ENCODE measurements at places on chromosomes 6 and 20.

GRCh38 chr6:82076916-82077315 lies 170.6 kb downstream of the IBTK start:
- H3K27me3 ChIP-seq: no peaks in the 10 kb centered on the region
- no peaks in the 10 kb centered on the region for H3K36me3 ChIP-seq
- DNase-seq: peak; percentile 72
- no peak overlapping the region for H3K4me3 ChIP-seq

- no peak for DNase-seq
- peak overlapping the region; percentile 94 for H3K27ac ChIP-seq
- no peaks in the 10 kb centered on the region for H3K27me3 ChIP-seq
- H3K36me3 ChIP-seq: peaks cover 5% of the 10 kb centered on the region
- peaks cover 17% of the 10 kb centered on the region for H3K4me1 ChIP-seq
- H3K4me3 ChIP-seq: peak overlapping the region; percentile 88
Observed at GRCh38 chr20:43590036-43590391, 723 bp upstream of the IFT52 start.

GRCh38 chr6:170107606-170108222 lies 183.2 kb downstream of the DLL1 start:
- H3K4me1 ChIP-seq: no peaks in the 10 kb centered on the region
- no peak for DNase-seq
- H3K36me3 ChIP-seq: no peaks in the 10 kb centered on the region
- no peak overlapping the region for H3K4me3 ChIP-seq
- no peak overlapping the region for H3K27ac ChIP-seq

DNA sequence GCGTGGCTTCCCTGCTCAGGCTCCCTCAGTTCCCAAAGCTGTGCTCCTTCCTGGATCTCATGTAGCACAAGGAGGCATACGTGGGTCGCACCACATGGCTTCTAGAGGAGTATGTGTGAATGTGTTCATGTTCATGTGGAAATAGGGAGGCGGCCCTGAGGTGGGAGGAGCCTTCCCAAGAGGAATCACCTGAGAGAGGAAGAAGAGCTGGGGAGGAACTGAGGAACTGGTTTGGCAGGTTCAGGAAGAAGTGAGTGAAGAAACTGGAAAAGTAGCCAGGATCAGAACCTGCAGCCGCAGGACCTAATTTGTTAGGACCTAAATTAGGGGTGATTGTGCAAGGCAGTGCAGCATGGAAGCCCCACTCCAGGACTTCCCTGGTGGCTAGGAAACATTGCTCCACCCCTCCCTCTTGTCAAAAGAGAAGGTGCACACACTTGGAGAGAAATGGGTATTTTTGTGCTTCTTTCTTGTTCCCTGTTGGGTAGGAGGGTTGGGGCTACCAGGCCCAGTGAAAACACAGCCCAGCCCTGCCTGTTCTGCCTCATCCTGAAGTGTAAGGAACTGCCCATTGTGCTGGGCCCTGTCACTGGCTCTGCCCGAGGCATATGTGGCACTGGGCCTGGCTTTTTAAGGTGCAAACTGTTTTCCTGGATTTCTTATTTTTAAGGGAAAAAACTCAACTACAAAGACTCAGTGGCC lies 20.7 kb downstream of the SYNJ2 start:
- peak overlapping the region; percentile 100 for H3K27ac ChIP-seq
- no peaks in the 10 kb centered on the region for H3K27me3 ChIP-seq
- peak overlapping the region; percentile 13 for H3K4me3 ChIP-seq
- H3K4me1 ChIP-seq: peaks cover 32% of the 10 kb centered on the region
- peaks cover 29% of the 10 kb centered on the region for H3K36me3 ChIP-seq

DNA sequence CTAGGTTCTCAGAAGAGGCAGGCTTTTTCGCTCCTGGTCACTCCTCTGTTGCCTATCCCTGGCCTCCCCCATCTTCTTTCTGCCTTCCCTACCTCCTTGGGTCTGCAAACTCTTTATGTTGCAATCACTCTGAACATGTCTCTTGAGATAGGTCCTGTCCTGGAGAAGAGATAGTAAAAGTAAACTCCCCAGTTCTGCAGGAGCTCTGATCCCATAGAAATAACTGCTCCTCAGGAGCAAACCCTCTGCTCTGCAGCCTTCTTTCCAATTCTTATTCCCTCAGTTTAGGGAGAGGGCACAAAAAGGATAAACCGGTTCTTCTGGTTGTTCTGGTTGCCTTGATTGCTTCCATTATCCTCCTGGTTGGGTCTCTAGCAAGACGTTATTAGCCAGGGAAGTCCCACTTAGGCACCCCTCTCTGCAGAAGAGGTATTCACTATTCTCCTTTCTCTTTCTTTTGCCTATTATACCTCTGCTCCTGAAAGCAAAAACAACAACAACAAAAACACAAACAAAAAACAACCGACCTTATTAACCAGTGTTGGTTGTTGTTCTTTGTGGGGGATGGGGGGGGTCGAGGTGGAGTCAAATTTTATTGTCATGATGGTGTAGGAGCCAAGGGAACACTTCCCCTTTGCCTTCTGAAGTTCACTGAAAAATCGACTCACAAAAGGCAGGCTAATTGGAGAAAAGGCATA lies 973 bp downstream of the TRIM38 start:
- peak overlapping the region; percentile 85 for H3K4me3 ChIP-seq
- H3K36me3 ChIP-seq: peaks cover 23% of the 10 kb centered on the region
- H3K4me1 ChIP-seq: peaks cover 29% of the 10 kb centered on the region
- H3K27ac ChIP-seq: peak overlapping the region; percentile 48
- no peaks in the 10 kb centered on the region for H3K27me3 ChIP-seq

Data from osteoblast (primary cell).